Hypothalamus (tissue), 51 donors: ENCODE measurements at places on chromosomes 16 and 17.

DNA sequence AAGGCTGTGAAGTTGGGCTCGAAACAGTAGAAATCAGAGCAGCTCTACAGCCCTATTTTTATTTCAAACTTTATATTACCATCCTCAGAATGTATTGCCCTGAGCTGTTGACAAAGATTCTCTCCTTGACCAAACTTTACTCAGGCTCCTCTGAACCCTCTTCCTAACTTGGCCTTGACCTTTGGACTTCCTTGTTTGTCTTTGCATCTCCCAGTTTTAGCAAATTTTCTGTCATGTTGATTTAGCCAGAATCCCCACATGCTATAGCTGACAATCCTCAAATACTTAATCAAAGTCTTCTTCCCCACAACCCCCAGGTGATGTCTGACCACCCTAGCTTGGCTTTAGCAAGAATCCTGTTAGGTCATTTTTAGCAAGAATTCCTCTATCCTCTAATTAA is 87.4 kb upstream of the GRIN2A start:
- DNase-seq = no peak

GRCh38 chr17:17416007-17416399 is 60.8 kb upstream of the MED9 start:
- DNase-seq = no peak

DNA sequence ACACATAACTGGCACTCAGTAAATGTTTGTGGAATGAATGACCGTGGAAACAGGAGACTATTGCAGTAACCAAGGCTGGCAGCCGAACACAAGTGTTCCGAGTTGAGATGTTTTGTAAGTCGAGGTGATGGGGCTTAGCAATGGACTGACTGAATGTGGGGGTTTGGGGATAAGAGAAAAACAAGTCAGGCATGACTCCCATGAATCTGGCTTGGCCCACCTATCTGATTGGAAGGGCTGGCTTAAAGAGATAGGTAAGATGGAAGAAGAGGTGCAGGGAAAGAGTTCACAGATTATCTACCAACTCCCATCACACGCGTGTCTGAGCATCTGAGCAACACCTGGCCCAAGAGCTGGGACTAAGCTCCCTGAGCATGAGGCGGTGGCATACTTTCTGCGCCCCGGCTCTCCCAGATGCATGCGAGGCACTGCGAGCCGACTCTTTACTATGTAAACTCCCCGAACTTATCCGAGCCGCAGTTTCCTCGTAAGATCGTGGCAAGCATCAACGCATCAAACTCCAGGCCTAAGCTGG is 539 bp downstream of the IFT20 start:
- no peak for DNase-seq

DNA sequence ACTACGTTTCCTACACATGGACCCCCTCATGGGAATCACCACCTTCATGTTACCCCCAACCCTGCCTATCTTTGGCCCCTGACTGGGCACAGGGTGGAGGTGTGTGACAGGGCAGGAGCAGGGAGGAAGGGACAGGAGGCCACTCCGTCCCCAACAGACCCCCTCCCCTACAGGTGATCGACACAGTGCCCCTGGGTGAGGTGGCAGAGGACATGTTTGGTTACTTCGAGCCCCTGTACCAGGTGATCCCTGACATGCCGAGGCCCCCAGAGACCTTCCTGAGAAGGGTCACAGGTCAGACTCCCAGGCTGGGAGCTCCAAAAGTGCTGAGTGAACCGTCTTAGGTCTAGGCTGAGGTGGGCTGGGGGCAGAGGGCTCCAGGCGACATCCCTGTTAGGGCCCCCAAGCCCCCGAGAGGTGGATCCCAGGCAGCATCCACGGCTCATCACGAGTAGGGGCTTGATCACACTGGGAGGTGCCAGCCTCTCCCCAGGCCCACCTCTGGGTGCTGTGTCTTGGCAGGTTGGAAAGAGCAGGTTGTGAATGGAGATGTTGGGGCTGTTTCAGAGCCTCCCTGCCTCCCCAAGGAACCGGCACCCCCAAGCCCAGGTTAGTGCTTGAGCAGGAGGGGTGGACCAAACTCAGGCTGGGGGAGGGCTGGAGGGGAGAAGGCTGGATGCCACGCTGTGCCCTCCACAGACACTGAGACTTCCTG is 1.5 kb downstream of the ACBD4 start:
- no peak for DNase-seq

DNA sequence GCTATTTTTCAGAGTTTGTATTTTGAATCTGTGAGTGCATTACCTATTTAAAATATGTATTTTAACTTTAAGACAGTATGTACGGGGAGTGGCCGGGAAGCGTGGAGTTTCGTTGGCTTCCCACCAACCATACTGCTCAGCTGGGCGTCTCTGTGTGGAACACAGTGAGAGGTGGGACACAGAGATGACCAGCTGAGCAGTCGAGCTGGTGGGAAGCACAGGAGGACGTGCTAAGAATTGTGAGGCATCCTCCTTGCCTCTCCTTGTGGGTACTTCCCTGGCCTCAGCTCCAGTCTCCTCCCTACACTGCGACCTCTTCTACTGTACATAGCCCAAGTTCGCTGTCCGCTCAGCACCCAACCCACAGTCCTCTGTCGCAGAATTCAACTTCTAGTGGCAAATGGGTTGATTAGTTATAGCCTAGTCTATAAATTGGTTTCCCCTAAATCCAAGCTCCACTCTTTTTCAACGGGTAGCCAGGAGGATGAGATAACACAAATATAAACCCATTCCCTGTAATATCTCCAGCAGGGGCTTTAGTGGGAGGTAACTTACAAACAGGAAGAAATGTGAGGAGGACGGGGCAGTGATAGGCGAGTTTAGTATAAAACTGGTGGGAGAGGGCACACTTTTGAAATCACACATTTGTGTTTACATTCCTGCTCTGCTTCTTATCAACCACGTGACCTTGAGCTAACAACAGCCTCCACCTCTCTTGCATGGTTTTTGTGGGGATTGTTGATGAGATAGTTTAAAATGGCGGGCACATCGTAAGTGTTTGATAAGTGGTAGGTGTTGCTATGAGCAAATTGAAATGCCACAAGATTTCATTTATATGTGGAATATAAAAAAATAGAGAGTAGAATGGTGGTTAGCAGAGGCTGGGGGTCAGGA is 211.9 kb upstream of the HS3ST3A1 start:
- DNase-seq = no peak

GRCh38 chr17:17801800-17802481 is 34.8 kb downstream of the SREBF1 start:
- no peak for DNase-seq

DNA sequence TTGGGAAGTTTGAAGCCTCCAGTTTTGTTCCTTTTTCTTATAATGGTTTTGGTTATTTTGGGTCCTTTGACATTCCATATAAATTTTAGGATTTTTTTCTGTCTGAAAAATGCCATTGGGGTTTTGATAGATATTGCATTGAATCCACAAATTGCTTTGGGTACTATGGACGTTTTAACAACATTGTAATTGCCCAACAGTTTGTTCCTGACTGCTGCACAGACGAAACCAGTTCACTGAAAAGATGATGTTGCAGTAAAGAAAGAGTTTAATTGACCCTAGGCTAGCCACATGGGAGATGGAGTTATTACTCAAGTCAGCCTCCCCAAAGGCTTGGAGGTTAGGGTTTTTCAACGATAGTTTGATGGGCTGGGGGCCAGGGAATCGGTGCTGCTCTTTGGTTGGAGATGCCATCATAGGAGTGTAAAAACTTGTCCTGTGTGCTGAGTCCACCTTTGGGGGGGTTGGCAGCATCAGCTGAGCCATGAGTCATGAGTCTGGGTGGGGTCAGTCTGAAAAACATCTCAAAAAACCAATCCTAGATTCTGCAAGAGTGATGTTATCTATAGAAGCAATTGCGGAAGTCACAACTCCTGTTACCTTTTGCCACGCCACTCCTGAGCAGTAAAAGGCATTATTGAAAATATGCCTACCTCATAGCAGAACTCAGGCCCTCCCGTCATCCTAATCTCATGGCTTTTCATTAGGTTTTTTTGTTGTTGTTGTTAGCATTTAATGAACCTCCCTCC is 2.7 kb upstream of the PRSS41 start:
- no peak for DNase-seq

DNA sequence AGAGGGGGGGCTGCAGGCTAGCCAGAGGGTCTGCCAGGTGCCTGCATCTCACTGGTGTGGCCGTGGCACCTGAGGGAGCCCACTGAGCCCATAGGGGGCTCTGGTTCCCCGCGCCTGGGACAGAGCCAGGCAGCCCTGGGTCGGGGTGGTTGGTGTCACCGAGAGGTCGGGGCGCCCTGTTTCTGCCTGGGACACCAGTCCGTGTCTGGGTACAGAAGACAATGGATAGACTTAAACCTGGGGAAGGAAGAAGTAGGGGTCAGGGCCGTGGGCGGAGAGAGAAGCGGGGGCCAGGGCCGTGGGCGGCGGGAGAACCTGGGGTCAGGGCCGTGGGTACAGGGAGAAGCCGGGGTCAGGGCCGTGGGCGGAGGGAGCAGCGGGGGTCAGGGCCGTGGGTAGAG is 3.0 kb downstream of the RFNG start:
- DNase-seq = no peak

DNA sequence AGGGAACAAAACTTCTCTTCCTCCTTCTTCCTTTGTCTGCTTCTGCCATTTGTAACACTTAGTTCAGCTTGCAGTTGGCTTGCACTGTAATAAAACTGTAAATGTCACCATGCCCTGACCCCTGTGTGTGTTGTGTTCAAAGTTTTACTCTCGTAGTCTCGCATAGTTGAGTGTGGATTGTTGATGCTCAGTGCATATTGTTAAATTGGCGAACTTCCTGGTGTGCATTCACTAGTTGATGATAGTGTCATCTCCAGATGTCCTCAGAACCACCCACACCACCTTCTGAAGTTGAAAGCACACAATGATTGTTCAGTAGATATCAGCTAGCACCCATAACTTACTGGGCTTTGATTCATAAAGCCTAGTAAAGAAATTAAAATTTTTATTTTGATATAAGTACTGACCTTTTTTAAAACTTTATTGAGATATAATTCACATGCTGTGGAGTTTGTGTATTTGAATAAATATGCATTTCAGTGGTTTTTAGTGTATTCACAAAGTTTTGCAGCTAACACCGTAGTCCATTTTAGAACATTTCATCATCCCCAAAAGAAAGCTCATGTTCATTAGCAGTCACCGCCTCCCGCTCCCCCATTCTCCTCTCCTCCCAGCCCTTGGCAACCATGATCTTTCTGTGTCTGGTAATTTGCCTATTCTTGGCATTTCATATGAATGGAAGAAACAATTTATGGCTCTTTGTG is 25.0 kb downstream of the USP10 start:
- DNase-seq = no peak

DNA sequence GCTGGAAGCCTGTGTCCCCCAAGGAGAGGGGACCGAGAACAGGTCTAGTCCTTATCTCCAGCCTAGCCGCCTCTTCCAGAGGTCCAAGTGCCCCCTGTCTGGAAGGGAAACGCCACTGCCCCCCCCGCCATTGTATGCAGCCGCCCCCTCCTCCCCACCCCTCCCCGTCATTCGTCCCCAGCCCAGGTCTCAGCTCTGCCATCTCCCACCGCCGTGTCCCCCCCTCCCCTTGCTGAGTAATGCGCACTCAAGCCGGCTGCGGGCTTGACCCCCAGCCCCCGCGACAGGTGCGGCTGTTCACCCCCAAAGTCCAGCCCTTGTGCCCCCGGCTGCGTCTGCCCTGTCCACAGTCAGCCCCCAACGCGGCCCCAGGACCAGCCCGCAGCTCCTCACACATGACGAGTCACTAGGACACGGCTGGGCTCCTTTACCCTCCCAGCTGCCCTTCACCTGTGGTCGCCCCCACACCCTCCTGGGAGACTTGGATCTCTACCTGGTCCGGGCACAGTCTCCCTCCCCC is 622 bp downstream of the GPRC5B start:
- no peak for DNase-seq

GRCh38 chr17:74150428-74151025 is 53.0 kb upstream of the RPL38 start:
- no peak for DNase-seq

DNA sequence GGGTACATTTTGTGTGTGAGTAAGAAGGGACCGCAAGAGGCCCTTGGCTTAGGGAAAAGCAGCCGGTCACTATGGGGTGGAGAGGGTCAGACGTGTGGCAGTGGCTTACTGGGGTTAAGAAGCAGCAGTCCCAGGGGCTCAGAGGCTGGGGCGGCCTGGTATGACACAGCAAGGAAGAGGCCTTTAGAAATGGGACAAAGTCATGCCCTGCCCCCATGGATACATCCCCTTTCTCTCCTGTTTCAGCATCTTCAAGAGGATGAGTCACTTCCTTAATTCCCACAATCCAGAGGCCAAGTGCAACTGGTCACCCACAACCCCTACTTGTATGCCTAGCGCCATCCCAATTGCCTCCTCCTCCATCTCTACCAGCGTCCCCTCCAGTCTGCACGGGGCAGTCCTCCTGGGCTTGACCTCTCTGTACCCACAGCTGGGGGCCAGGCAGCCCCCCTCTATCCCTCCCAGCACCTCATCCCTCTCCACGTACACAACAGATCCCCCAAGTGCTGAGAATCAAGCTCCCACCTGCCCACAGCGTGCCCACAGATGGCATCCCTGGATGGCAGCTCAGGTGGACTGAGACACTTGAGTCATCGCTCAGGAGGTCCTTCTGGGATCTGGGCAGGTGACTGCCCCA is 6.9 kb upstream of the EFTUD2 start:
- no peak for DNase-seq

- peak; percentile 27 for DNase-seq
Observed at GRCh38 chr16:4373909-4374742, 2.5 kb downstream of the VASN start.

DNA sequence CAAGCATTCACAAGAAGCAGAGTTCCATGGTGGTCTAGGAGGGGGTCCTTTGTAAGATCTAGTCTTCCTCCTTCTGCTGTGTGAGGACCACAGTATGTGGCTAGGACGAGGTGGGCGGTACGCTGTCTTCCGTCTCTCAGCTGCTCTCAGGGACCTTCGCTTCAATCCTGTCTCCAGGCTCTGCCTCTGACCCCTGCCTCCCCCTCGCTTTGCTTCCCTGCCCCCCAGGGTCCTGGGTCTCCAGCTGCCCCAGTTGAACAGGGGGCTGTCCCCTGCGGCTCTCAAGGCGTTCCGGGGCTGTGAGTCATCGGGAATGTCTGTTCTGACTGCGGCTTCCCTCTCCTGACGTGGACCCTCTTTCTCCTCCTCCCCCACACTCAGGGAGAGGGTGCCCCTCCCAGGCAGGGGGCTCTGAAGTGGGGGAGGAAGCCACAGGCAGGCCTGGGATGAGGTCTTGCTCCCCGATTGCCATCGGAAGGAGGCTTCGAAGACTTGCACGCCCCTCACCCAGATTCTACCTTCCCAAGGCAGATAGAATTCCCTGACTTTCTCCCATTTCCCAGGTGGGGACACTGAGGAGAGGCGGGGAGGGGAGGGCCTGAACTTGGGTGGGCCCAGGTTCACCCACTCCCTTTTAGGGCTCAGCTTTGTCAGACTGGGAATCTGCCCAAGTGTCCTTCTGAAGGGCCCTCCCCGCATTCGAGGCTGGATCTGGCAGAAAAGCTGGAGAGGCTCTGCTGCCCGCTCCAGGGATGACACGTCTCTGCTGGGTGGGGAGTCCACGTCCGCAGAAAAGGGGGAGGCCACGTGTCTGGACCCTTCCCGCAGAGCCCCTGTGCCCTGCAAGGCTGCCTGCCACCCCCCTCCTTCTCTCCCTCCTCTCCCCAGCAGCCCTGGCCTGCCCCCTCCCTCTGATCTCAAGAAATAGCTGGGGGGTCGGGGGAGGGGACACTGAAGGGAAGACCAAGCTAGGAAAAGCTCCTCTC is 9.1 kb upstream of the COL1A1 start:
- no peak for DNase-seq
